ENCODE measurements at places on chromosomes 5 and 9.
A peak's percentile ranks its signal among the peaks of the same experiment; 100 is the strongest.

DNA sequence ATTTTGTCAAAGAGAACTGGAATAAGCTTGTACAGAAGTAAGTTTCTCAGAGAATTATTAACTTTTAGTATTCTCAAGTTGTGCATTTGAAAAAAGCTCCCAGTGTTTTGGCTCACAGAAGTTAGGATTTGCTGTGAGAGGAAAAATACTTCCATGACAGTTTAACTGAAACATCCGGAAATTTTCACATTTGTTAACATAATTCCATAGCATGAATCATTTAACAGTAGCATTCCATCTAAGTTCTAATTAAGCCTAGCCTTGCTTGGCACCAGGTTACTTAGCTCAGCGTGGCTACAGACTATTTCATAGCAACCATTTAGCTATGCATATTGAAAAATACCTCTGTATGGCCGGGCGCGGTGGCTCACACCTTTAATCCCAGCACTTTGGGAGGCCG is 90.8 kb downstream of the LNPEP start:
- no peak for DNase-seq

- DNase-seq = no peak
These were observed 5.9 kb downstream of the ABCA2 start for GRCh38 chr9:137021979-137022661.

GRCh38 chr5:14017904-14018303 is 73.4 kb upstream of the DNAH5 start:
- DNase-seq = no peak

DNA sequence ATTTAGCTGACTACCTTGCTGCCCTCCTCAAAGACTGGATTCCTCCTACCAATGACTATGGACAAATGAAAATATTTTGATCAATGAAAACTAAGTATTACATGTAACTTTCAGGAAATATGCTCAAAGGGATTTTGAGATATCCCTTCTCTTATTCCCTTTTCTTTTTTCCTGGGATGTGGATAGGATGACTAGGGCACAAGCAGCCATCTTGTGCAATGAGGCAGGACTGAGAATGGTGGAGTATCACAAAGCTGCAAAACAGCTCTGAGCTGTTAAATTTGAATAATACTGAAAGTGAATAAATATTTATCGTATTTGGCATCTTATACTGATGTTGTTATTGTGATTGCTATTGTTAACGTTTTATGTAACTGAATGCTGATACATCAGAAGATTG is 333.1 kb upstream of the NUDT12 start:
- no peak for DNase-seq

GRCh38 chr5:71456362-71456743 is 902 bp downstream of the BDP1 start:
- DNase-seq = no peak

DNA sequence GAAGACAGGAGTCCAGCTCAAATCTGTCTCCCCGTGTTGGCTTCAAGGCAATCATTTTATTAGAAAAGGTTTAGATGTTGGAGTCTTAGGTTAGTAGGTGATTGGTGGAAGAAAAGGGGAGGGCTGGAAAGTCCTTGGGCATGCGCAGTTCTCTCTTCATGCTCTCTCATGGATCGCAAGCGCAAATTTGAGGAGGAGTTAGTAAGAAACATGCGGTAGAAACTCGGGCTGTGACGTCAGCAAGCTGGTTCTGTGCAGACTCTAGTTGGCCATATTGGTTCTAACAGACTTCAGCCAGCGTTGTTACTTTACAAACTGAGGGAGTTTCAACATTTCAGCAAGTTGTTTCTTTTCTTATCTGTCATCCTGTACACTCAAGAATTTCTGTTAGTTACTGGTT is 392.2 kb downstream of the CDK5RAP2 start:
- DNase-seq = no peak

- DNase-seq = no peak
These were observed 39.6 kb downstream of the COL5A1 start for GRCh38 chr9:134681061-134681661.

DNA sequence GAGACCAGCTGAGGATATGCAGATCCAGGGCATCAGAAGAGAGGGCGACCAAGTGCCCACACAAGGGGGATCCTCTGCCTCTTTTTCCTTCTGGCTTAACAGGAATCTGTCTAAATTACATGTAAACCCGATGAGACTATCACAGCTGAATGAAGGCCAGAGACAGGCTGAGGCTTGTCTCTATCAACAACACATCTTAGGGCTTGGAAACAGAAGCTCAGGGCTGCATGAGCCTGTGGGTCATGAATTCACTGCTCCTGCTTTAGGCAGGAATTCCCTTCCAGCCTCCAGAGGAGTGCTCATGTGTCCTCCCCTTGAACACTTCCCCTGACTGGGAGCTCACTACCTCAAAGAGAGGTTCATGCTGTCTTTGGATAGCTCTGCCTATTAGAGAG is 106.1 kb upstream of the PHYKPL start:
- DNase-seq = no peak

GRCh38 chr5:147619281-147619878 is 109.5 kb upstream of the DPYSL3 start:
- no peak for DNase-seq

- DNase-seq = peak; percentile 34
These were observed 4.6 kb downstream of the TEX48 start for GRCh38 chr9:114677418-114677817.

- no peak for DNase-seq
These were observed 60.0 kb downstream of the CSNK1G3 start for GRCh38 chr5:123571927-123572326.

- no peak for DNase-seq
These were observed 5.9 kb downstream of the NFIL3 start for GRCh38 chr9:91417602-91418214.

- DNase-seq = peak; percentile 31
These were observed 37.8 kb downstream of the FAM78A start for GRCh38 chr9:131238402-131239021.

DNA sequence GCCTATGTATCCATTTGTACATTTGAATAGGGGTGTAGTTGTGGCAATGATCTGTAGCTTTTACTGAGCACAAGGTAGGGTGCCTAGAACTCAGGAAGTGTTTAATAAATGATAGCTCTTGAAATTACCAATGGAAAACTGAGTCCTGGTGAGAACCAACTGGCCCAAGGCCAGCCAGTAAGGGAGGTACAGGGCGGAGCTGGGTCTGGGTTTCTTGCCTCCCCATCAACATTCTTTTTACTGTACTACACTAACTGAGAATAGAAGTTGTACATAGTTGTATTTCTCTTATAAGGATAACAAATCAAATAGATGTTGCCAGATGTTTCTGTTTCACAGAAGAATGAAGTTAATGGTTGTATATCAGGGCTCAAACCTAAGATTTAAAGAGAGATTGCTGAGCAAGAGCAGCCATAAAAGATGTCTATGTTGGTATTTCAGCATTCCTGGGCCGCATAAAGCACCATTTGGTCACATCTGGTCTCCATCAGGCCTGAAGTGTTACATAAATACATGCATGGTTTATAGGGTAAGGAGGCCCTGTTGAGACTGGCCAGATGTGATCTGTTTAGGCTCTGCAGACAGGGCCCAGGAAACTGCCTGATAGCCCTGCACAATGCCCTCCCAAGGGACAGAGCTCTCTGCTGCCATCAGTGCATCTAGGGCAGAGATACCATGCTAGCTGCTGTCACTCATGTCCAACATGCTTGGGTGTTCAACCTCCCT is 210.5 kb downstream of the NXNL2 start:
- DNase-seq = peak; percentile 8

GRCh38 chr5:16271851-16272250 is 92.3 kb upstream of the MARCHF11 start:
- DNase-seq = no peak

- DNase-seq = no peak
These were observed 2.2 kb upstream of the EXOSC3 start for GRCh38 chr9:37787059-37787458.

GRCh38 chr5:134026521-134027287 is 21.9 kb upstream of the VDAC1 start:
- peak; percentile 85 for DNase-seq

- DNase-seq = no peak
These were observed 15.7 kb upstream of the CXCL14 start for GRCh38 chr5:135594416-135594960.

DNA sequence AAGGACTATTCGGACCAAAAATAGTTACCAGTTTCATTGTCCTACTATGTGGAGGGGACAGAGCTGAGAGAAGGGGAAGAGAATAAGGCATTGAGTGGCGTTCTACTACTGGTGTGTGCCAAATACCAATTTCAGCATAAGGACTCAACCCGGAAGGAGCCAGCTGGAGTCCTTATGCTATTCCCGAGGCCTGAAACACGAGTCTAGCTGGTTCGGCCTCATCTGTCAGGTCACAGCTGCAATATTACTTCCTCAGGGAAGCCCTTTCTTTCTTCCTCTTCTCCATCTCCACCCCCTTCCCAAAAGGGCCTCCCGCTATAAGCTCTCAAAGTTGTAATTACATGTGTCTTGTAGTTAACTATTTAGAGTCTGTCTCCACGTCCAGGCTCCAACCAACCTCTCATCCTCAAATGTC is 20.5 kb upstream of the FER start:
- peak; percentile 50 for DNase-seq

DNA sequence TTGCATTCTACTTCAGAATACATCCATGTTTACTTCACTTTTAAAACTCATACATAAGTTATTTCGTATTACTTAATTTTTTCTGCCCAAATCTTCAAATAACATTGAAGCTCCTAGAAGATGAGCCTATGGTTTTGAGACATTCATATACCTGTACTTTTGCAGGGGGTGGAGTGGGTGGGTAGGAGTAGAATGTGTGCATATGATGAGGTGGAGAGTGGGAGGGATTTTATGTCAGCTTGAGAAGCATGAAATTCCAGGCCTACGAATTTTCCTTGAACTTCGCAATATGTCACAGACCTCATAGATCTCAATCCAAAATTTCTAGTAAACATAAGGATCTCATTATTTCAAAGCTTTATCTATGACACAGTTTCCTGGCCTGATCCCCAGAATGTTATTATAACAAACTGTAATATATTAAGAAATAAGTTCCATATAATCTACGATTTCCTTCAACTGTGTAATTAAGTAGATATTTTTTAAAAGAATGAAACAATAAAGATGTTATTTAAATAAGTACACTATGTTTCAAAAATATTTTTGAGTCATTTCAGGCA is 19.7 kb upstream of the MOB3B start:
- no peak for DNase-seq

- DNase-seq = no peak
These were observed 251.0 kb downstream of the DENND1A start for GRCh38 chr9:123678878-123679329.

GRCh38 chr5:125372694-125373631 is 626.5 kb upstream of the ZNF608 start:
- DNase-seq = peak; percentile 92

DNA sequence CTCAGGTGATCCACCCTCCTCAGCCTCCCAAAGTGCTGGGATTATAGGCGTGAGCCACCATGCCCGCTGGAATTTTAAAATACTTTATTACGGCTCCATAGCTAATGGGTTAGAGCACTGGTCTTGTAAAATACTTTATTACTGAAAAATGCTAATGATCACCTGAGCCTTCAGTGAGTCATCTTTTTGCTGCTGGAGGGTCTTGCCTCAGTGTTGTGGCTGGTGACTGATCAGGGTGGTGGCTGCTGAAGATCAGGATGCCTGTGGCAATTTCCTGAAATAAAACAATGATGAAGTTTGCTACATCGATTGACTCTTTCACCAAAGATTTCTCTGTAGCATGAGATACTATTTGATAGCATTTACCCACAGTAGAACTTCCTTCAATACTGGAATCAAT is 26.0 kb upstream of the GNE start:
- DNase-seq = no peak

DNA sequence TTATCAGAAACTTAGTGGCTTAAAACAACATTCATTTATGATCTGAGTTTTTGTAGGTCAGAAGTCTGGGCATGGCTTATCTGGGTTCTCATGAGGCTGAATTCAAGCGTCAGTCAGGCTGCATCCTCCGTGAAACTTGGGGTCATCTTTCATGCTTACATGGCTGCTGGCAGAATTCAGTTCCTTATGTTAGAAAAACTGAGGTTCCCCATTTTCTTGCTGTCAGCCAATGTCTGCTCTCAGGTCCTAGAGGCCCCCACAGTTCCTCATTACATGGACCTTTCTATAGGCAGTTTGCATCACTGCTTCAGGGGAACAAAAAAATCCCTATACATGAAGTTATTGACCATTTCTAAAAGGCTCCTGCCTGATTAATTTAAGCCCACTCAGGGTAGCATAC is 83.8 kb upstream of the NMUR2 start:
- DNase-seq = no peak

DNA sequence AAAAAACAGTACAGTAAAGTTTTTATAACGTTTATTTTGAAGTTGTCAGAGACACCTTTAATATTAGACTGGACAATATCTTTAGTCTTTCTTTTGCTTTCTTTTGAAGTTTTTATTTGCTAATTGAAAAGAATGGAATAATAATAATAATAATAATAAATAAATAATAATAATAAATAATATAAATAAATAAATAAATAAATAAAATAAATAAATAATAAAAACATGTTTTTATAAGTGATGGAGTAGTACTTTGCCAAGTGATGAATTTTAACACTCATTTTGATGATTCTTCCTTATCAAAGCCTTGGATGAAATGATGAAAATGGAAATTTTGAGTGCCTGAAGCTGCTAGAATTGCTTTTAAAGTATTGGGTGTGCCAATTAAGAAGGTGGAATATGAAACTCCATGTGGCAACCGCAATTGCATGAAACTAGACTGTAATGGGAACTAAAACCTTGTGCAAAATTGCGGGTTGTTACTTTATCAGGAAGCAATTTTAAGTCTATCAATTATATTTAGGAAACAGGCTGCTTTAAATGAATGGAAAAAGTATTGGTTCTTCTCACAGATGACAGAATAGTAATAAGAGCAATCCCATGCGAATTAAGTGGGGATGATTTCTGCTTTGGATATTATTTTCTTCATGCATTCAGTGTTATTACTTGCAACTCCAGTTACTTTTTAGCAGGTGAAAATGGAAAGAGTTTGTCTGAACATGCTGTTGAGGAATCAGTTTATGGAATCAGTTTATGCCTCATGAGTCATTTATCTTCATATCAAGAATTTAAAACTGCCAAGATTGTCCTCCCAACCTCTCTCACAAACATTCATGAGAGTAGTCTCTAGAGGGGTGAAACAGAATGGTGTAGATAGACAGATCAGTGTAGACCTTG is 4.6 kb downstream of the ANXA1 start:
- no peak for DNase-seq
